ENCODE measurements at places on chromosomes 3 and 15.
A peak's percentile ranks its signal among the peaks of the same experiment; 100 is the strongest.

DNA sequence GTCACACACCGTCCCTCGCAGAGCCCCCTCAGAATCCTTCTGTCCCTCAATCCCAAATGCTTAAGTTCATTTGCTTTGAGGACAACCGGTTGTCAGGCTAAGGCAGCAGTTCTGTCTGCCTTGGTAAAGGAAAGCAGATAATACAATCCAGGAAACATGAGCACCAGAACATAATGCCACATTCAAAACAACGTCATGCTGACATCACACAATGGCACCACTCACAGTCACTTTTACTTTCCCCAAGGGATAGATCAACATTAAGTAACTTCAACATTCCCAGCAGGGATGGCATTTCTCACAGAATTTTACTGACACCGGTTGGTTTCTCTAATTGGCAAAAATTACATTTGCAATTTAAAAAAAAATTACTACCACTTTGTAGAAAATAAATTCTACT is 74.6 kb upstream of the PSMD6 start:
- no peak for DNase-seq

DNA sequence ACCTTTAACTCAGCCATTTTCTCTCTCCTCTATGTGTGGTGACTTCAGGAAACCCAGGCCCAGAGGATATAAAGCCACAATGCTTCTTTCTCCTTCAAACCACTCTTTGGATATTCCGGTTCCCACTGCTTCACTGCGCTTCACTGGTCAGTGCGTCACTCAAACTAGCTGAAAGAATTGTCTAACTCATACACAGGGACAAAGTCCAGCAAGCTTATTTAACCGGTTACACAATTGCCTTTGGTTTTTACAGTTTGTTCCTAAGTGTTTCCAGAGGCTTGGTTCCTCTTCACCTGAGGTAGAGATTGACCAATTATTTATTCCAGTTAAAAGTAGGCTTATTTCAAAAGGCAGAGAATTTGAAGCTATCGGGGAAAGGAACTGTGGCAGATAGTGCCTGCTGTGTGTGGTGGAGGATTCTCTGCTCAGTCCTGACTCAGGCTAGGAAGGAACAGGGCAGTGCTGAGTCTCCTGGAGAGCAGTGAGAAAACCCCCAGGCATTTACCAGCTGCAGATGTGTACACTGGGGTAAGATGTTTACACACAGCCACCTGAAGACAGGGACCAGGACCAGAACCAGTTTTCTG is at the start of gene HGD:
Gene HGD (minus strand): TSS at position 145 of the 587 bp plus-strand sequence. CDS start 128 bp downstream, at position 17.
- DNase-seq = peak; percentile 20

DNA sequence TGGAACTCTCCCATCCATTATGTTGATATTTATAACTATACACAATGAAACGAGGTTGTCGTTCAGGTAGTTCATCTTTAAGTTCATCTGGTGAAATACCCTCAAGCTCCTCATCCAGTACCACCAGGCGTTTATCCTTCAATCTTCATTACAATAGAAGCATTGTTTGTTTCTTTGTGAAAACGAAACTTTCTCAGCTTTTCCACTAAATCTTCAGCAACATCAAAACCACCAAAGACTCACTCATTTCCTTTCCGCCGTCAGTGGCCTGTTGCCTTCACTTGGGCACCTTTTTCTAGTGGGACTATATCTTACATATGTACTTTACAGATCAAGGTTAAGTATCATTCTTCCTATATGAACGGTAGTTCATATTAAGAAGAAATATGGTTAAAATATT is 44.1 kb upstream of the TFG start:
- no peak for DNase-seq

GRCh38 chr3:139935866-139936817 is 1.2 kb downstream of the CLSTN2 start:
- DNase-seq = peak; percentile 46

DNA sequence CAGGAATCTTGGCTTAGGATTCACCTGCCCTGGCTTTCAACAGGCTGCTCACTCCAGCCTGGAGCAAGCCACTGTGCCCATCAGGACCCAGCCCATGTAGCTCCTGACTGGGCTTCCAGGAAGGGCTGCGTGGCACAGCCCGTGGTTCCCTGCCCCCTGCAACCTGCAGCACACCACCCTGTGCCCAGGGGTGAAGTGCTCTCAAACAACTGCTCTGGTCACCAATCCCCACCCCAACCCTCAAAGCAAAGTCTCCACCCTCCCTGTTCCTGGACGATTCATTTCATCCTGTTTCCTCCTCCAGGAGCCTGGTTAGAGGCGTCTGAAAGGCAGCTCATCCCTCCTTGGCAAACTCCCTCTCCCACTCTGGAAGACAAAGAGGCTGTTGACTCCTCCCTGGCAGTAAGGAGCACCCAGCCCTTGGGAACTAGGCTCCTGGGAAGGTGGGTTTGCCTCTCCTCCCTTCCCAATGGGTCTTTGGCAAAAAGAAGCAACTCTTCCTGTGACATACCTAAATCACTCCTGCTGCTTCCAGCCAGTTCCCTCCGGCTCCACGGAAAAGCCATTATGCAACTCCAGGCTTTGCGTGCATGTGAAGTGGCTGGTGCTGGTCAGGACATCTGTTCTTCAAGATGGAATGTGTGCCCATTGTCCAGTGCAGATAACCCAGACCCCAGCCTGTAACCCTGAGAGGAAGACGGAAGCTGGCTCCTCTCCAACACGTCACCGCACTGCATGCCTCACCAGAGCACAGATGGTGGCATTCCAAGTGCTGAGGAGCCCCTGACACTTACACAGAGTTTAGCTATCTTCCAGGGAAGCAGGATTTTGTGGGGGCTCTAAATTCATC is 29.1 kb upstream of the VIPR1 start:
- peak; percentile 42 for DNase-seq

GRCh38 chr3:86950717-86951116 is 40.2 kb downstream of the VGLL3 start:
- DNase-seq = no peak

DNA sequence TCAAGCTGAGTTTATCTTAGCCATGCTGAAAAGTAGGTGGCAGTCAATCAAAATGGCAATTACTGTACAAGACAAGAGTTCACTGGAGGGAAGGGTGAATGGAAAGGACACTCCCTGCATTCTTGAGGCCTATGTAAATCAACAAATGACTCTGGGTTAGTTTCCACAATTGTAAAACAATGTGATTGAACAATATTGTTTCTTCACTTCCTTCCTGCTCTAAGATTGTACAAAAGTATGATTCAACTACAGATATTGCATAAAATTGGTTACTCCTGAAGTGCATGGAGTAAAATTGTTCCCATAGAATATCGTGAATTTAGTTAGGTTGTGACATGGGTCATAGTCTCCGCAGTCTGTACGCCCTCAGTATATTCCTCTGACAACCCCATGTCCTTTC is 277.6 kb downstream of the LPP start:
- DNase-seq = peak; percentile 78

- no peak for DNase-seq
These were observed 19.5 kb downstream of the TBL1XR1 start for GRCh38 chr3:177177749-177178221.

GRCh38 chr3:175274056-175274455 is 414.9 kb downstream of the NAALADL2 start:
- DNase-seq = no peak

- DNase-seq = peak; percentile 56
These were observed 6.3 kb downstream of the CAV3 start for GRCh38 chr3:8739757-8740504.

- DNase-seq = peak; percentile 77
These were observed 64.2 kb downstream of the FAM43A start for GRCh38 chr3:194749631-194750490.

GRCh38 chr15:68272721-68273271 is 4.7 kb upstream of the FEM1B start:
- peak; percentile 46 for DNase-seq

- no peak for DNase-seq
These were observed 12.0 kb downstream of the PLA2G4B start for GRCh38 chr15:41850482-41851166.

DNA sequence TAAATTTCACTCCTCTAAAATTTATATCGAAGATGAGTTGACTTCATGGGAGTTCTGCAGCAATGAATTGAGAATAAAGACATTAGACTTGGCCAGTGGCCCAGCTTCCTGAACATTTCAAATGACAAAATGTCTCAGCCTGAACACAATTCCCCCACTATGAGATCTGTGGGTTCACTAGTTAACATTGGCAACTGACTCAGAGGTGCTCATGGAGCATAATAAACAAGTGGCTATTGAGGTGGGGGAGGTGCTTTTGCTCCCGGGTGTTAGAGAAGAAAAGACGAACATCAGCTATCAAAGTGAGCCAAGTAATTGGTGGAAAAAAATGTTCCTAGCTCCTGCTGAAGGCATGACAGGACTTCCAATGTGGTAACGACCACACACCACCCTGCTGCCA is 6.3 kb downstream of the ATP13A4 start:
- DNase-seq = no peak

GRCh38 chr3:46833346-46834300 is 29.6 kb downstream of the MYL3 start:
- no peak for DNase-seq

- no peak for DNase-seq
These were observed 692.9 kb downstream of the GBE1 start for GRCh38 chr3:81068546-81068945.

GRCh38 chr3:126216416-126216815 is 36.0 kb upstream of the ALDH1L1 start:
- peak; percentile 49 for DNase-seq

DNA sequence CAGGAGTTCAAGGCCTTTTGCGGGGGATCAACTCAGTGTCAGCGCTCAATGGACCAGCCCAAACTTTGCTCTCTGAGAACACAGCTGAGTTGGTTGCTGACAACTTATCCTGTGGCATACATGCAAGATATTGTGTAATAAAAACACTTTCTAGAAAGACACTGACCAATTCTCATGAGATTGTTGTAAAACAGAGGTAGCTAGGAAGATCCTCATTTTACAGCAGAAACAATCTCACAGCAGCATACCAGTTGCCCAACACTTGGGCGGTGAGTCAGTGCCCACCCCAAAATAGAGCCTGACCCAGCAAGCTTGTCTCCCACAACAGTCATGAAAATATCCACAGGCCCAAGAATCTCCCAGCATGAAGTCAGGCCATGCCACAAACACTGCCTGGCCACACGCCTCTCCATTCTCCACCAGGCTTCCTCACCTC is 18.2 kb downstream of the KLHL6 start:
- peak; percentile 90 for DNase-seq

DNA sequence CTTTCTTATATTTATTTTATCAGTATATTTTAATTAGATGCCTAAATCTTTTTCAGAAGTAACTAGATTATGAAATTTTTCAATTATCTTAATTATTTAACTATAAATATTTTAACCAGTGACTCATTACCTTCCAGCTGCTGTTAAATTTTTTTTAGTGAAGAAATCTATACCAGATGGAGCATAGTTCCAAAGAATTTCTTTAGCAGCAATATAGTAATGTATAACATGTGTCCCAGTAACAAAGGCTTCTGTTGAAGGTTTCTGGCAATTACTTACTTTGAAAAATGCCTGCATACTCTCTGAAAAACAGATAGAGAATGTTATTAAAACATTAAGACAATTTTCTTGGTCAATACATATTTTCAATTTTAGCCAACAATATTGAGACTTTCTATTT is 45.1 kb upstream of the CP start:
- no peak for DNase-seq

GRCh38 chr3:157810924-157811718 is 295.1 kb downstream of the SHOX2 start:
- DNase-seq = peak; percentile 6

DNA sequence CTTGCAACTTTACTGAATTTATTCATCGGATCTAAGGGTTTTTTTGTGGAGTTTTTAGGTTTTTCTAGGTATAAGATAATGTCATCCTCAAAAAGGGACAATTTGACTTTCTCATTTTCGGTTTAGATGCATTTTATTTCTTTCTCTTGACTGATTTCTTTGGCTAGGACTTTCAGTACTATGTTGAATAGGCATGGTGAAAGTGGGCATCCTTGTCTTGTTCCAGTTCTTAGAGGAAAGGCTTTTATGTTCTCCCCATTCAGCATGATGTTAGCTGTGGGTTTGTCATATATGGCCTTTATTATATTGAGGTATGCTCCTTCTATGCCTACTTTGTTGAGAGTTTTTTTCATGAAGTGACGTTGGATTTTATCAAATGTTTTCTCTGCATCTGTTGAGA is 106.7 kb downstream of the FAM43A start:
- DNase-seq = no peak
